Foreskin keratinocyte (primary cell): ENCODE measurements at places on chromosomes 12 and 14. TPM values are rescaled to one million over a fixed set of nuclear protein-coding genes. Genes with fewer than 3 reads are reported as not detected.

The KSR2 gene
- under 0.01 and 0.03 TPM in 2 replicates for total RNA-seq

The PRH2 gene
- not detected in 2 replicates for total RNA-seq

The PRICKLE1 gene
- total RNA-seq: 6.2 and 6.9 TPM in 2 replicates

The C12orf56 gene
- total RNA-seq: 0.35 and 0.44 TPM in 2 replicates

The SLC5A8 gene
- 0.10 and 0.14 TPM in 2 replicates for total RNA-seq

The TMTC2 gene
- total RNA-seq: 2.7 and 3.4 TPM in 2 replicates

The SUDS3 gene
- total RNA-seq: 32.7 and 32.8 TPM in 2 replicates

The TEX52 gene
- not detected in 2 replicates for total RNA-seq

The SLC6A15 gene
- 29.6 and 38.8 TPM in 2 replicates for total RNA-seq

The NEUROD4 gene
- not detected in 2 replicates for total RNA-seq

The PDZRN4 gene
- not detected in 2 replicates for total RNA-seq

The GZMB gene
- total RNA-seq: not detected in 2 replicates

The GPR135 gene
- total RNA-seq: 0.60 and 0.99 TPM in 2 replicates

The LRRC10 gene
- not detected in 2 replicates for total RNA-seq

The KCNMB4 gene
- 0.11 and 1.1 TPM in 2 replicates for total RNA-seq

The LMNTD1 gene
- not detected in 2 replicates for total RNA-seq

The ACOT4 gene
- 1.1 and 1.2 TPM in 2 replicates for total RNA-seq

The GDF3 gene
- not detected in 2 replicates for total RNA-seq

The TUNAR gene
- not detected in 2 replicates for total RNA-seq

The HOXC10 gene
- total RNA-seq: 19.6 and 23.0 TPM in 2 replicates

The ACVRL1 gene
- not detected in 2 replicates for total RNA-seq

The SSPN gene
- total RNA-seq: 0.49 and 0.51 TPM in 2 replicates

The UBR7 gene
- total RNA-seq: 25.3 and 28.4 TPM in 2 replicates

The TOMM20L gene
- total RNA-seq: not detected in 2 replicates

The TAPBPL gene
- 7.1 and 15.8 TPM in 2 replicates for total RNA-seq

The TAS2R31 gene
- total RNA-seq: 0.61 and 0.74 TPM in 2 replicates

The ZNF385A gene
- total RNA-seq: 29.8 and 31.9 TPM in 2 replicates

The SERPINA3 gene
- not detected in 2 replicates for total RNA-seq

The CPNE6 gene
- not detected in 2 replicates for total RNA-seq

The ATG2B gene
- total RNA-seq: 12.3 and 12.4 TPM in 2 replicates

The GALNT16 gene
- total RNA-seq: not detected in 2 replicates

The C1R gene
- total RNA-seq: 6.1 and 7.8 TPM in 2 replicates
